AG09309 (cell line): ENCODE measurements at places on chromosomes 3 and 15.
A peak's percentile ranks its signal among the peaks of the same experiment; 100 is the strongest.

DNA sequence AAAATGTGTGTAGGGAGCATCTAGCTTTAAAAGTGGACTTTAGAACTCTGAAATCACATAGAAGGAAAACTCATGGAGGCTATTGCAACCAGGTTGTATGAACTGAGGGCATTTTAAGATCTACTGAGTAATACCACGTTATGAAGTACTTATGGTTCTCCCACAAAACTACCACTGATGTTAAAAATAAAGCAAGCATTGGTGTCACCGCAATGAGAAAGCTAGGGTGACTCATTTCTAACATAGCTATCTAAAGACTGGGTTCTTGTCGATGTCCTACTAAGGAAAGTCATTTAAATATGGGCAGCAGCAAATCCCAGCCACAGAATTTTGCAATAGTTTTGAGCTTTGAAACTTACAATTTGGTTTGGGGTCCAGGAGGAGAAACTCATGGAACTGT lies 584.8 kb downstream of the DIPK2A start:
- DNase-seq: peak; percentile 35

- DNase-seq: no peak
Observed at GRCh38 chr3:106398891-106399600, 530.2 kb upstream of the CBLB start.

DNA sequence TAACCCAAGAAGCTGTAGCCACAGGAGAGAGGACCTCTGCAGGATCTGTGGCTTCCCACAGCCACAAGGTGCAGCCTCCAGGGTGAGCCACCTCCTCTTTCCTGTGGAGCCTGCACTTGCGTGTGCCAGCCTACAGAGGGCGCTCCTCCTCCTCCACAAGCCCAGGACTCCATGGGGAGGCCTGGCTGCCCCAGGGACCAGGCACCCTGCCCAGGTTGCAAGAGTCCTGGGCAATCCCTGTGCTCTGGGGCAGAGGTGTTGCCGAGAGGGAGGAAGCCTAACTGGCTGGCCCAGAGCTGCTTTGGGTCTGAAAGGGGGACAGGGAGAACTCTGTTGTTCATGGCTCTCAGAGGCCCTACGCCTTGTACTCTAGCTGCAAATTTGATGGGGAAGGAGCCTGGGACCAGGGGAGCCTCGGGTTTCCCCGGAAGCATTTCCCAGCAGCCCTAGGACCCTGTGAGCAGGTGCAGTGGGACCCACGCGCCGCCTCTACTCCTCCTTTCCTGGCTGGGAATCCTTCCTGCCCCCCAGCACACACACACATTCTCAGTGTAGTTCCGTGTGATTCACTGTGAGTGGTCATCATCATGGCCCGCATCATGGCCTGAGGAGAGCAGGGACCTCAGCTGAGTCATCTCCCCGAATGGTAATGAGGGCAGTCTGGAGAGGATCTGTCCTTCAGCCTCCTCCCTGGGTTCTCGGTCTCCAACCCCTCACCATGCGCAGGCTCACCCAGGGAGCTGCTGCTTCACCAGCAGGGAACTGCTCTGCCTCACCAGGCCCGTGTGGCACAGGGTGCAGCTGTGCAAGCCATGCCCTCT lies 24.3 kb downstream of the TBC1D21 start:
- peak; percentile 72 for DNase-seq

- peak; percentile 58 for DNase-seq
Observed at GRCh38 chr3:49132437-49133225, at the start of gene LAMB2. Gene LAMB2 (minus strand): TSS chr3:49133050. CDS start chr3:49132867, 183 bp downstream.

GRCh38 chr3:122770521-122771202 lies 23.0 kb downstream of the HSPBAP1 start:
- DNase-seq: no peak

GRCh38 chr3:28317438-28318022 lies 31.0 kb upstream of the ZCWPW2 start:
- no peak for DNase-seq

GRCh38 chr3:166472015-166472414 lies 634.8 kb upstream of the BCHE start:
- DNase-seq: no peak

DNA sequence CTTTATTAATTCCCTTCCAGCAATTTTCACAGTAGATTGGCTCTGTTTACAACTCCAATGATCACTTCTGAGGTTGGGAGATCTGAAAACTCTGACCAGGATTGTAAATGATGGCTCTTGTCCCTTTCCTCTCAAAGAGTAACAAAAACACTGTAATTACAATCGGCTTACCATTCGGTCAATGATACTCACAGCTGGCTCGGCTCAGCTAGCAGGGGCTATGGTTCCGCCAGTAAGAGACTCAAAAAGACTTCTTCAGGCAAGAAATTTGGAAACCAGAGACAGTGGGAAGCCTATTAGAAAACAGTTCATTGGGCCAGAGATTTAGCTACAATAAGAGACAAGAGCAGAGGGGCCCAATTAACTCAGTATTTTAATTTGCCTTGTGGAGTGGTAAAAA lies 96.6 kb downstream of the LRRC3B start:
- no peak for DNase-seq

GRCh38 chr15:100718075-100718980 lies 115.9 kb downstream of the ASB7 start:
- DNase-seq: no peak

DNA sequence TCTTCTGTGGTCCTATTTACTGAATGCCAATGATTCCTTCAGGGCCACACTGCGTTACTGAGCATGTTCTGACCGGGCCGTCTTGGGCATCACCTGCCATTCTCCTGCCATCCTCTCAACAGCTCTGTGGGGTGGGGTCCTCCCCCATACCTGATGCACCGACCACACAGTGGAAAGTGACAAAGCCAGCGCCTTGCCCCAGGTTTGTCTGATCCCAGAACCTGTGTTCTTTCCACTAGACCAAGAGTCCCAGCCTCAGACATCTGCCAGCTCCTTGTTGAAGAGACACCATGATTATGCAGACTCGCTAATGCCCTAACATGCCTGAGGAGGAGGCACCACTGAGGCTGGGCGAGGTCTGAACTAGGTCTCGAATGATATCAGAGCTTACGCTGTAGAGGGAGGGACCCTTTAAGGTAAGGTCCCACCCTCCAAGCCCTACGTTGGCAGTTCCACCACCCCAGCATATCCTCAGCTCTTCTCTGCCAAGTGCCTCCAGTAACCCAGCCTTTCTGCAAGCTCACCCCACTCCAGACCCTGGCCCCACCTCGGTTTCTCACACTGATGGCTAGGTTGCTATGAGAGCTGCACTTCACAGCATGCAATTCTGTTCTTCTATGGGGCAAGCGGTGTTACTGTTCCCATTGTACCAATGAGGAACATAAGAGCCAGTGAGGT lies 29.8 kb upstream of the PLXNA1 start:
- DNase-seq: no peak

GRCh38 chr3:87269723-87270122 lies 6.7 kb downstream of the POU1F1 start:
- no peak for DNase-seq

GRCh38 chr3:117304681-117305080 lies 595.1 kb downstream of the TUSC7 start:
- no peak for DNase-seq

- DNase-seq: no peak
Observed at GRCh38 chr3:6680119-6680806, 180.7 kb upstream of the GRM7 start.

- DNase-seq: no peak
Observed at GRCh38 chr3:8336456-8336855, 165.2 kb upstream of the LMCD1 start.

DNA sequence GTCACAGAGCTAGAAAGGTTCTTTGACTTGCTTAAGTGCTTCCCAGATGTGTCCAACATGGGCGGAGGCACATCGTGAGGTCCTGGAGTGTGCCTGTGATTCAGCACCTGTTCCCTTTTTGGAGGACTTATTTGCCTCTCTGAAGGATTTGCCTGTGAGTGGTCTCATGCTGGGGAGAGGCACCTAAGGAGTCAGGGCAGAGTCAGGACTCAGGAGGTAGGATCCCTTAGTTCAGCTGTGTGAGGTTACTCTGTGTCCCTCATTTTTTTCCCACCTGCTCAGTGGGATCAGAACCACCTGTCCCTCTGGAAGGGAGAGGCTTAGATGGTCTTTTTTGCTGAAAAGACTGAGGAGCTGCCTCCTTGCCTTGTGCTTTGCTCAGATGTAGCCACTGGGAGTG lies 3.0 kb downstream of the ZNF589 start:
- DNase-seq: no peak

GRCh38 chr3:60140160-60140559 lies 1090.3 kb upstream of the CFAP20DC start:
- no peak for DNase-seq

- no peak for DNase-seq
Observed at GRCh38 chr3:16896820-16897219, 12.1 kb downstream of the PLCL2 start.

DNA sequence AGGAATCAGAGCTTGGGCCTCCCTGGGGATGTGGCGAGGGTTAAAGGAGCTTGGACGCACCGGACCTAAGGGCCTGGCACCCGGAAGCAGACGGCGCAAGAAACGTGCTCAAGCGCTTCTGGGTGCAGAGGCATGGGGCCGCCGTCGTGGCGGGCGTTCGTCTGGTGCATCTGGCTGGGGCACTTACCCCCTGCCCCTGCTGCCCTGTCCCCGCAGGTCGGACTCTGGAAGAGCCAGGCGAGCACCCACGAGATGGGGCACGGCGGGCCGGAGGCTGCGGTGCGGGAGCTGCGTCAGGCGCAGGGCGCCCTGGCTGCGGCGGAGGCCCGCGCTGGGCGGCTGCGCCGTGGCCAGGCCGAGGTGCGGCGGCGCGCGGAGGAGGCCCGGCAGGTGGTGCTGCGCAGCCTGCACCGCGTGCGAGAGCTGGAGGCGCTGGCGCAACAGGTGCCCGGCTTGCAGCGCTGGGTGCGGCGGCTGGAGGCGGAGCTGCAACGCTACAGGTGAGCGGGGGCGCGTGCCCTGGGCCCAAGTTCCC lies 2.5 kb downstream of the EFCC1 start:
- no peak for DNase-seq

GRCh38 chr3:69181592-69182211 lies 59.3 kb upstream of the LMOD3 start:
- DNase-seq: no peak

GRCh38 chr3:10025205-10026083 lies 793 bp upstream of the FANCD2 start:
- no peak for DNase-seq

DNA sequence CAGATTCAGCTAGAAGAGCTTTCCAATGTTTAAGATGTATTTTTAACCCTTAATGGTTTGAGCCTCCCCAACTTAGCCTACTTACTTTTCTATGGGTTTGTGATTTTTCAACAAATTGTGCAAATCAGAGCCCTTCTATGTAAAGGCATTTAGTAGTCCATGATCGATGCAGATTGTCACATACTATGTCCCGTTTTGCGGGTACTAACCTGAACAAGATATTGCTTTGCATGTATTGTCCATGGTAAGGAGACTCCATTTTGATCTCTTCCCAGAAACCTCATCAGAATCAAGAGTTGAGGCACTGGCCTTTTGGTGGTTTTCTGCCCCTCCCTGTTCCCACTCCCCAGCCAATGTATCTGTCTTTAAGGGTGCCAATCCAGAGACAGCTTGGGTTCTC lies 60.8 kb downstream of the ETV5 start:
- no peak for DNase-seq

DNA sequence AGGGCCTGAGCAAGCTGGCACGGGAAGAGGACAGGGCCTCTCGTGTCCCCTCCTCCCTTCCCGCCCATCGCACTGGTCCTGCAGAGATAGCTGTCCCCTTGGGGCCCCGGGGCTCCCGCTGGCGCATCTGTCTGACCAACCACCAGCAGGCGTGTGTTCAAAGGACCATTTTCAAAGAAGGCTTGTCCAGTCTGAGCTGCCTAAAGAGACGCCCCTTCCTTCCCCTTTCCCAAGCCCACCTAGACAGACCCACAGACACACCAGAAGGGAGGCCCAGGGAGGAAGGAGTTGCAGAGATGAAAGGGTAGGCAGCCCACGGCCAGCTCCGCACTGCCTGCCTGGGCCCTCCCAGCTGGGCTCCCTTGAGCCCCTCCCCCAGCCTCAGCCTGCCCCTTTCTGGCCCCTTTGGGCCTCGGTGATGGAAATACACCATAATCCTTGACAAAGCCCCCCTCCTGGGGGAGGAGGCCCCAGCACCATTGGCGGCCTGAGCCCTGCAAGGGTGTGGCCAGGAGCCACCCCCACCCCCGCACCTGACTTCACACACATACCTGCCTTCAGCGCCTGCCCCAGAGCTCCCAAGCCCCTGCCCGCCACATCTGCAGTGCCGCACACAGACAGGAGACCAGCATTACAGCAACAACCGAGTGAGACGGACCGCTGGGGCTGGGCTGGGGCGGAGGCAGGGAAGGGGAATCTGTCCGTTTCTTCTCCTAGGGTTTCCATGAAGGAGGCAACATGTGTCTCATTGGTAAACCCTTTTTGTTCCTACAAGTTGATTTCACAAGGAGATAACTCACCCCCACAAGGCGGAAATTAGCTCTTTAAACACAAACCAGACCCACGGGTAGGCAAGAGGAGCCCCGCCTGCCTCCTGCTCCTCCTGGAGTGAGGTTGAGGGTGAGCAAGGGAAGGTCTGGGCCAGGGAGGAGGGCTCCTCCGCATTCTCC lies at the start of gene STRA6:
STRA6 (minus strand) TSS at position 336 of the 950 bp plus-strand sequence. CDS start 520 bp downstream, outside the sequence.
- no peak for DNase-seq

GRCh38 chr15:68696414-68697363 lies 117.9 kb downstream of the CORO2B start:
- no peak for DNase-seq

DNA sequence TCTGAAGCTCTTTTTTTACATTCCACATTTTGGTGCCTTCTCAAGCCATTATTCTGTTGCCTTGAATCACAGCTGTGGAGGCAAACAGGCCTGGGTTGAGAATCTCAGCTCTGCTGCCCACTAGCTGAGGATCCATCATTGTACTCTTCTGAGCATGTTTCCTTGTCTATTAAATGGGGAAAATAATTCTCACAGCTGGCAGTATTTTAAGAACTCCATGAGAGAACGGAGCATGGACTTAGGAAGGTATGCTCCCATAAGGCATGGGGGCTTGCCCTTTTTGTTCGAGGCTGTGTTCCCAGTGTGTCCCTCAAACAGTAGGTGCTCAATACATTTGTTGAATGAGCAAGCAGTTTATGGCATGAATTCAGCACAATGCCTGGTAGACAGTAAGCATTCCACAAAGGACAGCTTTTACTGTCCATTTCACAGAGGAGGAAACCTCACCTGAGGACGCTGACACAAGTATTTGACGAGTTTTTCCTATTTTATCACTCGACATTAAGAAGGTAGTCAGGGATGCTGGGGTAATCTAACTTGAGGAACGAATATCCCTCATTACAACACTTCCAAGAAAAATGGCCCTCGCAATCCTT lies 2.1 kb upstream of the PTPRG start:
- DNase-seq: no peak

DNA sequence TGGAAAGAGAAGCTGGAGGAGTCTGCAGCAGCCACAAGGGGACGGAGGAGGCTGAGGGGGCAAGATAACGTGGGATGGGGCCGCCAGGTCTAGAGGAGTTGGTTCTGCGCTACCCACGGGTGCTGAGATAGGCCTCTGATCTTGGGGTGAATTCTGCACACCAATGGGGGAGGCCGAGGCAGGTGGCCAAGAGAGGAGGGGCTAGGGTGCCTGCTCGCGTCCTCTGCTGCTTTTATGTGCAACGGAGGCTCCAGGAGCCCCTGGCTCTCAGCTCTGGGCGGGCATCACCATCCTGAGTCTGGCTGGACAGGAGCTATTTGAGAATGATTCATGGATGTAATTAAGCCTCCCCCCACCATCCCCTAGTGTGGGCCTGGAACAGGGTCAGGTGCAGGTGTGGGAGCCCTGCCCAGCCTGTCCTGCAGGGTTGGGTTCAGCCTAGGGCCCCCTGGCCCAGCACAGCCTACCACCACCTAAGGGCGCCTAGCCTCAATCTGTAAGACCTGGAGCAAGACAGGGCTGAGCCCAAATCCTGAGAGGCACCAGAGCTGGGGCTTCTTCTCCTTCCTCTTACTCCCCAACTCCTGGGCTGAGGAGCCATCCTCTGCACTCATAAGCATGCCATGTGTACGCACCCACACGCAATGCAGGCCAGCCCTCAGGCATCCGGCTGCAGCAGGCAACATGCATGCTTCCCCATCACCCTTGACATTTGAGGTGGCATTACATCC lies 32.3 kb upstream of the SEMA3F start:
- no peak for DNase-seq
